Anterior cingulate cortex (tissue), 58 donors: ENCODE measurements at places on chromosomes 5 and 9.

- DNase-seq = no peak
These were observed 383.5 kb downstream of the ARHGEF28 start for GRCh38 chr5:74009502-74009901.

DNA sequence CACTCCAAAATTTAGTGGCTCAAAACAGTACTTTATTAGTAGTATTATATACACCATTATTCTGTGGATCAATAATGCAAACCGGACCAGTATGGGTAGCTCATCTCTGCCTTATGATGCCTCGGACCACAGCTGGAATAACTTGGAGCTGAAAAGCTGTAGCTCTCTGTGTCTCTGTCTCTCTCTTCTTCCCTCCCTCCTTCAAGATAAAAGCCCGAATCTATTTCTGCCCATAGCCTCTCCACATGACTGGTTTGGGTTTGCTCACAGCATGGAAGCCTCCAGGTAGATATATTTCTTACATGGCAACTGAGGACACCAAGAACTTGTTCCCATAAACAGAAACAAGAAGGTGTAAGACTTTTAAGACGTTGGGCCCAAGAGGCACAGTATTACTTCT is 147.5 kb upstream of the TBCA start:
- no peak for DNase-seq

- DNase-seq = no peak
These were observed 13.2 kb downstream of the NR3C1 start for GRCh38 chr5:143390258-143390657.

- DNase-seq = no peak
These were observed 2.2 kb upstream of the TSPAN17 start for GRCh38 chr5:176644878-176645670.

DNA sequence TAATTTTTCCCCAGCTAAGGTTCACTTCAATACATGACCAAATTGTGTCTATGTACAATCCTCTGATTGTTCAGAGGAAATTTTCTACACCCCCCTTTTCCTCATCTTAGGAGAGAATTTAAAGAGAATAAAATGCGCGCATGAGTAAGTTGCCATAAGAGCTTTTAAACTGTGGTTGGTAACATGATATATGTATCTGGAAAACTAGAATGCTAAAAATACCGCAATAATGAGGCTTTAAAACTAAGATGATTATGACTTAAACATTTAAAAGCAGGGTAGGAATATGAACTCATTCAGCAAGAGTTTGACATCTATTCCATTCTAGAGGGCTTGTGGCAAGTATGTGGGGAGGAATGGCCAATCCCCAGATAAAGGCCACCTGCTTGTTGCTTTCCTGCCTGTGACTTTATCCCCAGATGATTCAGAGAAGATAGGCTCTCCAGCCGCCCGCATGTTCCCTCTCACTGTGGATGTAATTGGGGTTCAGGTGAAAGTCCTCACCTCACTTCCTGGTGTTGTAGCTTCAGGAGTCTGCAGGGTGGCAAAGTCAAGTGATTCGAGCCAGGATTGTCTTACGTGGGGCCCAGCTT is 26.5 kb upstream of the BASP1 start:
- no peak for DNase-seq

- no peak for DNase-seq
These were observed 35.4 kb upstream of the TUT7 start for GRCh38 chr9:86389628-86390027.

- no peak for DNase-seq
These were observed 53.7 kb downstream of the PAX5 start for GRCh38 chr9:36980148-36980974.

DNA sequence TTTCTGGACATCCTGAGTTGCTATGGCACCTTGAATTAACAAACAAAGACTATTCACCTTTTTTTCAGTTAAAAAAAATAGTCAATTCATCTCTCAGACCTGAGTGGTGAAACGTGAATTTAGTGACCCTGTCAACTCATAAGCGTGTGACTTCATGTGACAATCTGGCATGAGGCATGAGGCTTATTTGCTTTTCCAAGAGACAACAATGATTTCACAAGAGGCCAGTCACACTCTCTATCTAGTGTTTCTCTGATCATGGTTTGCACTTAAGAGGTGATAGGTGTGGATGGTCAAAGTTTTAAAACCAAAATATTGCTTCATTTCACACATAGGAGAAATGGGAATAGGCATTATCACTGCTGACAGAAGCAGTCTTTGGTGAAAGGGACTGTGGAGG is 559.6 kb upstream of the ACO1 start:
- DNase-seq = no peak

DNA sequence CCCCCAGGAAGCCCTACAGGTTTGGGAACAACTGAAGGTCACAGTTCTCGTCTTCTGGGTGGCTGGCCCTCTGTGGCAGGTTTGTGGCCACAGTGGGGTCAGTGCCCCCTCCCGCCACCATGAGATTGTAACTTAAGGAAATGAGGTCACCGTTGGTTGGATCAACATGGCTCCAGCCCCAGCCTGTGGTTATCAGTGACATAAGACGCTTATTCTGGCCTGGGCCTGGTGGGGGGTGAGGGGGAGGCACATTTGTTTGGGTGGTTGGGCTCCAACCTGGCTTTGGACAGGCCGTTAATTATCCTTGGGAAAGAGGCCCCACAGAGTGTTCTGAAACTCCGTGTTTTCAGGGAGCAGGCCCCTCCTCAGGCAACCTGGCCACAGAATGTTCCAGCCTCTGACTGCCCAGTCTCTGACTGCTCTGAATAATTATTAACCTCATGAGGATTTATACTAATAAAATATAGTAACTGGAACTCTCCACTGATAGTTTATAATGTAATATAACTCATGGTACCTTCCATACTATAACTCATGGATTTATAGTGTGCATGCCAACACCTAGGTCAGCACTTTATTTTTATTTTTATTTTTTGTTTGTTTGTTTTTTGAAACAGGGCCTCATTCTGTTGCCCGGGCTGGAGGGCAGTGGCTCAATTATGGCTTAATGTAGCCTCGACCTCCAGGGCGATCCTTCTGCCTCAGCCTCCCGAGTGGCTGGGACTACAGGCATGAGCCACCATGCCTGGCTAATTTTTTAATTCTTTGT is 58.0 kb upstream of the RPL26L1 start:
- no peak for DNase-seq

DNA sequence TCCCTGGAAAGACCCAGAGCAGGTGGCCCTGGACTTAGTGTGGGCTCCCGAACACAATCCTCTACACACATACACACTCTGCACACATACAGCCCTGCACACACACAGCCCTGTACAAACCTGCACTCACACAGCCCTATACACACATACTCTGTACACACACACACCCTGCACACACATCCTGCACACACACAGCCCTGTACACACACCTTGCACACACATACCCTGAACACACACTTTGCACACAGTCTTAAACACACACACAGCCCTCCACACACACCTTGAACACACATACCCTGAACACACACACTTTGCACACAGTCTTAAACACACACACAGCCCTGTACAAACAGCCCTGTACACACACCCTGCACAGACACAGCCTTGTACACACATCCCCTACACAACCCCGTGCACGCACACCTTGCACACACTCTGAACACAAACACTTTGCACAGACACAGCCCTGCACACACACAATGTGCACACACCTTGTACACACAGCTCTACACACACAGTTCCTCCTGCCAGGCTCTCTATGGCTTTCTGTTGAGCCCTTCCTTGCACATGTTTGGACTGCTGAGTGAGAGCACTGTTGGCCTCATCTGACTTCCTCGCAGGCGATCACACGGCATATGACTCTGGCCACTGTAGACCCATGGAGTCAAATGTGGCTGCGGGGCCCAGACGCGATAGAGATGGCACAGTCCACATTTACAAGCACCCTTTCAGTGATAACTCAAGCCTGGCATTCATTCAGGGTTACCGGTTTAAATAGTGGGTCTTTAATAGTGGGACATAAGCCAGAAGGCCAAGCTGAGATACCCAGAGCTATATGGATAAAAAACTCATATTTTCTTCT is 245.7 kb upstream of the IRX1 start:
- DNase-seq = no peak

GRCh38 chr9:126519660-126520420 is 93.9 kb upstream of the LMX1B start:
- DNase-seq = no peak

DNA sequence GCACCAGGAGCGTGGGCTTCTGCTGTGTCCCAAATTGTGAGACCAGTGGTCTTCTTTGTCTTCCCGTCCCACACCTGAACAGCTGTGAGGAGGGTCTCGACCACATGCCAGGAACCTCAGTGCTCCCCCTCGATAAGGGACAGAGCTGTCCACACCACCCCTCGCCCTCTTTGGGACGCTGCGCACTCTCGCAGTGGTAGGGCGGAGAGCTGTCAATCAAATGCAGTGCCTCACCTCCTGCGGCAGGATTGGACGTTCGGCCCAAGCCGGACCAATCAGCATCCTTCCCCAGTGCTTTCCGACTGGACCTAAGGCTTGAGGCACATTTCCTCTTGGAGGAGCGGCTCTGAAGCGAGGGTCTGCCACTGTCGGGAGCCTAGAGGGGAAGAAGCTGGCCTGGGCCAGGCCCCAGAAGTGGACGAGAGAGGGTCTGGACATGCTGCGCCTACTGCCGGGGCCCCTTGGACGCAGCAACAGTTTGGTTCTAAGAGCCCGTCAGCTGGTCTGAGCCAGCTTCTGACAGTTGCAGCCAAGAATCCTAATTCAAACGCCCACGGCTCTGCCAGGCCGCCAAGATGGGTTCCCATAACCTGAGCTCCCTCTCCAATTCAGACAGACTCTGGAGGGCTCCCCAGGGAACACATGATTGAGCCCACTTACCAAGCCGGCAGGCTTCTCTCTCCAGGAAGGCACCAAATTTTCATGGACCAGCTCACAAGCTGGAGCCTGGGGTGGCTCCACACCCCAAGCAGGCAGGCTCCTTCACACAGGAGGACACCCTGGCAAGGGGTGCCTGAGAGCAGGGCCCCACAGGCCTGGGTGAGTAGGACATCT is 28.1 kb upstream of the ADAMTS2 start:
- DNase-seq = no peak

DNA sequence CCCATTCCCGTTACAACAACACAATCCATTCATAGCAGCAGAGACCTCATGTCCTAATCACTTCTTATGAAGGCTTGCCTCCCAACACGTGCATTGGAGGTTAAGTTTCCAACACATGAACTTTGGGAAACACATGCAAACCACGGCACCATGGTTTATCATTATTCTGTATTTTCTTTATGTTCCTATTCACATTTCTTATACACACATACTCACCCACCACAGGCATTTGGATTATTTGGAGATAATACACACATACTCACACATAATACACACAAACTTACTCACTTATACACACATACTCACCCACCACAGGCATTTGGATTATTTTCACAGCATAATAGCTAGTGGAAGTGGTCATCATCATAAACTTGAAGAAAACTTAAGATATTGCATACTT is 75.6 kb downstream of the C7 start:
- no peak for DNase-seq

- DNase-seq = no peak
These were observed 907.0 kb upstream of the DMAC1 start for GRCh38 chr9:8706531-8706930.

DNA sequence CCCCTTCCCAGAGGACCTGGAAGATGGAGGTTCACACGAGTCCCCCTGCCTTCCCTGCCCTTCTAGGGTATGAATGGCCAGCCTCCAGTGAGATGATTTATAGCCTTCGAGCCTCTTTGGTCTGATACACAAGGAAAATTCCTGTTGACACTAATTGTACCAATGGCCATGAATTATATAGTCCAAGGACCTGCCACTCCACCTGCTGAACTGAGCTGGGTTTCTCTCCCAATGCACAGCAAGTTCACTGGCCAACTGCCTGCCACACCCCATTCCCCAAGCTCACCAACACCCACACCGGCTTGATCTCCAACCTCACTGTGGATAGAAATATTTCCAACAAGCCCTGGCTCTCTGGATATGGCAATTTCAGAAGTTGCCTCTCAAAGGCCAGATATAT is 9.3 kb upstream of the ADRA1B start:
- DNase-seq = no peak

GRCh38 chr9:69213647-69214046 is 39.6 kb downstream of the TJP2 start:
- DNase-seq = no peak

DNA sequence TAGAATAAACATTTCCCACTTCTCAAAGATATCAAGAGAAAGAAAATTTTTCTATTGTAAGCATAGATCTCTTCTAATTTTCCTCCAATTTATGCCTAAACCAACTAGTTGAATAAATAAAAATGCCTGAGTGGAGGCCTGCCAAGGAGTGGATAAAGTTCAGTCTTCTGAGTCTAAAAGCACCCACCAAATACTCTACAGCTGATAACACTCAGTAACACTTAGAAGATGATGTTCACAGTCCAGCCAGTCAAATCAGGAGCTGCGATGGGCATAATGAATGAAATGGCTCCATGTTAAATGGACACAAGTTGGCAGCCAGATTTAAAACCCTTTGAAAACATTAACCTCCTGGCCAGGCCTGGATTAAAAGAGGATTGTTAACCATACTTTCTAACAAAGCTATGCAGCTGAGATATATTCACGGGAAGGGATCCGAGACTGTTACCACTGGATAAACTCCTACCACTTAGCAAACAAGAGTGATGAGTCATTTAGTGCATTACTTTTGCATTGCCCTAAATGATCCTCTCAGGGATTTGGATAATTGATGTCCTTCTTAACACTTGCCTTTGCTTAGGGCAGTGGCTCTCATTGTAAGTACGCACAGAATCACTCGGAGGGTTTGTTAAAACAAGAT is 63.7 kb upstream of the CCDC112 start:
- DNase-seq = no peak

- DNase-seq = no peak
These were observed 672.9 kb upstream of the GRAMD2B start for GRCh38 chr5:125750147-125750860.

DNA sequence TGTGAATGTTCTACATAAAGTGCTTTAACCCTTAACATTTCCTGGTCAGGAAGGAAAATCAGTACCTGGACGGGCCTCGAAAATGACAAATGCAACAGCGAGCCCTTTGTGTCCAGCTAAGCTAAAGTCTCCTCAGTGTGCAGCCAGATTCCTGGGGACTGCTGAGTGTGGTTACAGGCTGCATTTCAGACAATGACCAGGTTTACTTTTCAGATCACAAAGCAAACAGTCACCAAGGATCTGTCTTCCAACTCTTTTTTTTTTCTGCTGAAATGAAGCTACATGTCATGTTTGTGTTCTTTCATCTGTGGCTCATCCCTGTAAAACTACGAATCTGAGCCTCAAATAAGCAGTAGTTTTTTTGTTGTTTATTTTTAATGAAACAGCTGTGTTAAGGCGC is 20.8 kb downstream of the SLC46A2 start:
- no peak for DNase-seq

GRCh38 chr5:53357439-53357838 is 123.0 kb upstream of the FST start:
- DNase-seq = no peak

GRCh38 chr9:98929895-98930341 is 13.8 kb upstream of the COL15A1 start:
- DNase-seq = no peak

GRCh38 chr9:78238046-78239038 is 2.5 kb downstream of the CEP78 start:
- DNase-seq = no peak
